ENCODE measurements at places on chromosomes 2 and 18.

DNA sequence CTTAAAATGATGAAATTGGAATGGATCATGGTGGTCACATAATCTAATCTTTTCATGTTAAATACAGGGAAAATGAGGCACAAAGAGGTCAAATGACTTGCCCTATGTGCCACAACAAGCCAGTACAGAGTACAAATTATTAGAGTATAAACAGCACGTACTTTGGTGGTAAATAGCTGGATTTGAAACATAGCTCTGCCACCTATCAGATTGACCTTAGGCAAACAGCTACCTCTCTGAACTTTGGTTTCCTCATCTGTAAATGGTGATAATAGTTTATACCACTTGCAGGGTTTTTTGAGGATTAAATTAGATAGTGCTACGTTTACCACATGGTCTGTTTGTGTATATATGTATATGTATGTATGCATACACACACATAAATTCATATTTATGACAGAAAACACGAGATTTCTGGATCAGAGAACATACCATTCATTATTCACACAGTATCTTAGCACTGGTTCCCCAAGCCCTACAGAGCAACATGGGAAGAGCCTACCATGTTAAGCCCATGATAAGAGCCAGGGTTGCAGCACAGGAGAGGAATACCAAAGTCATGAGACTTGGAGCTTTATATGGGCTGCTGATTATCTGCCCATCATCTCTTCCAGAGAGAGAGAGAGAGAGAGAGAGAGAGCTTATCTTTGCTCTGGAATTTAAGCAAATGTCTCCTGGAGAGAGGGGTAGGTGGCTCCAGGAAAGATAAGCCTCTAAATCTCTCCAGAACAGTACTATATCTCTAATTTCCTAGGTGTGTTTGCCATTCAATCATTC, 73.5 kb downstream of the MDH1 start:
- DNase-seq: no peak
- H3K36me3 ChIP-seq: no peaks in the 10 kb centered on the region
- no peak overlapping the region for H3K27ac ChIP-seq
- no peaks in the 10 kb centered on the region for H3K4me1 ChIP-seq

- no peaks in the 10 kb centered on the region for H3K4me1 ChIP-seq
- DNase-seq: no peak
- no peak overlapping the region for H3K27ac ChIP-seq
- H3K4me3 ChIP-seq: no peak overlapping the region
- H3K27me3 ChIP-seq: peaks cover 45% of the 10 kb centered on the region
These were observed 30.6 kb upstream of the CD8A start for GRCh38 chr2:86821306-86821705.

DNA sequence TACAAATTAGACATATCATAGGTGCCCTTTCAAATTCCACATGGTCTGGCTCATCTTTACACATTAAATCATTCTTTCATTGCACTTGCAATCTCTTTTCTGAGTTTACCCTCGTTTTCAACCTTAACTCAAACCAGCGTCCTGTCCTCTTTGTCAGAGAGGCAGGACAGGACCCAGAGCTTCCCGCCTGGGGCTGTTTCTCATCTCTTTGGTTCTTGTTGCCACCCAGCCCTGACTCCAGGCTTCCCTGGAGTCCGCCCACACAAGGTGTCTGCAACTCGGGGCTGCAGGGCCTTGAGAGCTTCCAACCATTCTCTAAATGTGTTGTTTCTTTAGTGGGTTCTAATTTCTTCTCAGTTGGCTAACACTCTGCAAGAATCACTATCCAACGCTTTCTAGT, 24.4 kb downstream of the RBMS1 start:
- no peak overlapping the region for H3K4me3 ChIP-seq
- H3K27ac ChIP-seq: peak overlapping the region; percentile 41
- no peaks in the 10 kb centered on the region for H3K36me3 ChIP-seq
- peaks cover 94% of the 10 kb centered on the region for H3K4me1 ChIP-seq
- H3K27me3 ChIP-seq: no peaks in the 10 kb centered on the region

- H3K4me3 ChIP-seq: no peak overlapping the region
- H3K27ac ChIP-seq: peak overlapping the region; percentile 65
- no peak for DNase-seq
- no peaks in the 10 kb centered on the region for H3K27me3 ChIP-seq
These were observed 27.9 kb downstream of the SETBP1 start for GRCh38 chr18:44708451-44709083.

- DNase-seq: no peak
- no peaks in the 10 kb centered on the region for H3K27me3 ChIP-seq
- no peak overlapping the region for H3K4me3 ChIP-seq
- no peaks in the 10 kb centered on the region for H3K36me3 ChIP-seq
- peaks cover 70% of the 10 kb centered on the region for H3K4me1 ChIP-seq
These were observed 1.7 kb upstream of the VAMP5 start for GRCh38 chr2:85582492-85582891.

DNA sequence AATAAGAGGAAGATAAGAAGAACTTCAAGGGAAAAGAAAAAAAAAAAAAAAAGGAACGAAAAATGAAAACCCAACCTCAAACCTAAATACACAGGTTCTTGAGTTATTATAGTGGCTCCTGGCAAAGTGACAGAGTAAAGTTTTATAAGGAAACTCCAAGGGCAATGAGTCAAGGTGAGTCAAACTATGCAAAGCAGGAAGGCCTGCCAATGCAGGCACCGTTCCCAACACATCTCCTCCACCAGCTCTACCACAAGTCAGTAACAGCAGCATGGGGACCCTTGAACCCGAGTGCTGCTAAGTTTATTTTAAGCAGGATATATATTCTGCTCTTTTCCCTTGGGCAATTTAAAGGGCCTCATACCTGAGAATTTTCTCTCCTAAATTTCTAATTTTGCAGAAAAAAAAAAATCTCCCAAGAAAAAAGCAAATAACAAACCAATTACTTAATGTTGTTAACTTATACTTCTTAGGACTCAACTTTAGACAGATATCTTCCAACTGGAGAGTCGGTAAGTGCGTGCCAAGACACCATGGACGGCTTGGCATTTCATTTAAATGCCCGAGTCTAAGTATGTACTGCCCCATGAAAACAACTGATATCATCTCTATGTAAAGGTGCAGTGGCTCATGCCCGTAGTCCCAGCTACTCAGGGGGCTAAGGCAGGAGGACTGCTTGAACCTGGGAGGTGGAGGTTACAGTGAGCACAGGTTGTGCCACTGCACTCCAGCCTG, 75.7 kb upstream of the TFCP2L1 start:
- peak; percentile 46 for DNase-seq
- peaks cover 67% of the 10 kb centered on the region for H3K4me1 ChIP-seq
- H3K27ac ChIP-seq: peak overlapping the region; percentile 66
- no peaks in the 10 kb centered on the region for H3K27me3 ChIP-seq

DNA sequence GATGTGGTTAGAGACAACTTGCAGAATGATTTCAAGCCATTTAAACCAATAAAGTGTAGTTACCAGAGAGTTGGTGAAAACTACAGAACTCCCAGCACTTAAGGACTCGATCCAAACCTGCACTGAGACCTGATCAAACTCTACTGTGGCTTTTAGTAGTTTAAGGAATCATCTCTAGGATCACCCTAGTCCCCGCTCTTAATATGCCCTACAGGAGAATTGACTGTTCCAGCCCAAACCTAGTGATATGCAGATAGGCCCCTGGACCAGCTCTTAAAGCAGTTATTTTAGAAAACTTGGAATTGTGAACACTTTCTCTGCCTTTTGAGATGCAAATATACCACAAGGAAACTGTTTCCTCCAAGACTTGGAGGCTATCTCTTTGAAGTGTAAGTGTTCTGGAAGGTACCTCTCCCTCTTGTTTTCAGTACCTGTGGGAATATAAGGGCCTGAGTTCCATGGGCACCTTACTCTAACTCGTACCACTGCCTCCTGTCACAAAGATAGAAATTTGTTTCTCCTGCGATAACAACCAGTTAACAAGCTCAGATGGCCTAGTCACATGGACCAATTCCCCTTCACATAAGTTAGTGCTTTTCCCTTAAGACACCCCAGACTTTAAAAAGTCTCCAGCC, 1367.2 kb upstream of the SLC39A10 start:
- no peaks in the 10 kb centered on the region for H3K4me1 ChIP-seq
- no peaks in the 10 kb centered on the region for H3K27me3 ChIP-seq
- no peak overlapping the region for H3K4me3 ChIP-seq
- H3K36me3 ChIP-seq: no peaks in the 10 kb centered on the region

DNA sequence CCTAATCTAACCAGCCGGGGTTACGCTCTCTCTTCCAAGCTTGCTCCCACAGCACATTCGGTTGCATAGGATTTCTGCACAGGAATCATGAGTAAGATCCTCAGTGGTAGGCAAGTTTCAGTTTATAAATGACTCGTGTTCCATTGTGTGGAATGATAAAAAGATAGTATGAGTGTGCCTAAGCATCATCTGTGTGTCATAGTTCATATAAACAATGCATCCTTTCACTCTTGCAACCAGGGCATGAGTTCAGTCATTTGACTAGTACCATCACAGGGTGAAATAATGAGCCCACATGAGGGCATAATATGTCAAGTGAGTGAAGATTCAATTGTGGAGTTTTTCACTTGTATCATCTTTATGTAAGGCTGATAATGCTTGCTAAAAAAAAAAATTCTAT, 417.1 kb upstream of the CDH2 start:
- no peak overlapping the region for H3K27ac ChIP-seq
- no peak for DNase-seq
- H3K27me3 ChIP-seq: no peaks in the 10 kb centered on the region
- H3K36me3 ChIP-seq: no peaks in the 10 kb centered on the region

GRCh38 chr2:3465328-3465727, 54.0 kb downstream of the ADI1 start:
- H3K4me3 ChIP-seq: no peak overlapping the region
- peak overlapping the region; percentile 76 for H3K27ac ChIP-seq
- no peaks in the 10 kb centered on the region for H3K27me3 ChIP-seq

DNA sequence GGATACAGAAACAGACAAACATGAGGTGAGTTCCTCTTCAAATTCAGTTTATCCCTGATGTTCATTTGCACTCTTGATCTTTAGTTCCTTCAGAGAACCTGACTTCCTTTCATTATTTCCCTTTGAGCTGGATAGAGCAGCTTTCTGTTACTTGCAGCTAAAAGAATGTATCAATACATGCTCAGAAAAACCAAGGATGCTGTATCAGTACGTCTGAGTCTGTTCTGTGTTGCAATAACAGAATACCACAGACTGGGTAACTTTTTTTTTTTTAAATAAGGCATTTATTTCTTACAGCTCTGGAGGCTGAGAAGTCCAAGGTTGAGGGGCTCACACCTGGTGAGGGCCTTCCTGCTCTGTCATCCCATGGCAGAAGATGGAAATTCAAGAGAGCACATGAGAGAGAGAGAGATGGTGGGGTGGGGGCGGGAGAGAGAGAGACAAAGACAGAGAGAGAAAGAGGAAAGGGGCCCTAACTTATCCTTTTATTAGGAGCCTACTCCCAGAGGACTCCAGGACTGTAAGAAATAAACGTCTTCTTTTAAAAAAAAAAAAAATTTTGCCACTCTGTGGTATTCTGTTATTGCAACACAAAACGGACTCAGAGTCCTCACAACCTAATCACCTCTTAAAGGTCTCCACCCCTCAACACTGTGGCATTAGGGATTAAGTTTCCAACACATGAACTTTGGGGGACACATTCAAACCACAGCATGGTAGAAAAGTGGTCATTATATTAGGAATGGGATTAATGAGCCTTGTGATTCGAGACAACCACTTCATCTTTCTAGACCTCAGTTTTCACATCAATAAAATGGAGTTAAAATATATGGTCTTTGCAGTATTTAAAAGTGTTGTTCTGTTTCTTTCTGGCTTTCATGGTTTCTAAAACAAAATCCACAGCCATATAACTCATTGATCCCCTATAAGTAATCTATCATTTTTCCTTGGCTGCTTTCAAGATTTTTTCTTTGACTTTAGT, 18.4 kb upstream of the SELENOI start:
- H3K4me1 ChIP-seq: no peaks in the 10 kb centered on the region
- H3K27ac ChIP-seq: no peak overlapping the region
- no peaks in the 10 kb centered on the region for H3K36me3 ChIP-seq
- H3K4me3 ChIP-seq: no peak overlapping the region
- DNase-seq: no peak
- H3K27me3 ChIP-seq: no peaks in the 10 kb centered on the region

DNA sequence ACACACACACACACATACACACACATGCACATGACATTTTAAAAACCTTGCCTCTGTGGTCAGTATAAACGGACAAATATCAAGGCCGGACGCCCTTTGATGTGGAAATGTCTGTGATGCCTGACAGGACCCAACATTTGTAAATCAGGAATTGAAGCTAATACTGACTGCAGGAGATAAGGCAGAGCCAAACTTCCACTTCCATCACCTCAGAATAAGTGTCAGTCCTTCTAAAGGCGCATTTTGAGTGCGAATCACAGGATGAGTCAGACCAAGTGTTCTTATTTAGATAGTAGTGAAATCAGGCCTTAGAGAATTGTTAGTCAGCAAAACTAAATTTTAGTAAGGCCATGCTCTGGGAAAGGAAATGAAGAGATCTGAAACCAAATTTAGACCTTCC, 211.7 kb upstream of the LRATD1 start:
- H3K27me3 ChIP-seq: no peaks in the 10 kb centered on the region
- H3K4me1 ChIP-seq: no peaks in the 10 kb centered on the region
- no peaks in the 10 kb centered on the region for H3K36me3 ChIP-seq
- no peak overlapping the region for H3K4me3 ChIP-seq

GRCh38 chr2:151614159-151614558, 120.1 kb downstream of the NEB start:
- no peak overlapping the region for H3K27ac ChIP-seq
- no peak overlapping the region for H3K4me3 ChIP-seq
- no peak for DNase-seq

- DNase-seq: no peak
- no peak overlapping the region for H3K27ac ChIP-seq
- peaks cover 15% of the 10 kb centered on the region for H3K4me1 ChIP-seq
- H3K27me3 ChIP-seq: no peaks in the 10 kb centered on the region
- H3K4me3 ChIP-seq: no peak overlapping the region
- H3K36me3 ChIP-seq: no peaks in the 10 kb centered on the region
These were observed 123.3 kb upstream of the RND3 start for GRCh38 chr2:150610670-150611279.

GRCh38 chr18:79452190-79452990, 56.7 kb downstream of the NFATC1 start:
- DNase-seq: no peak
- H3K27me3 ChIP-seq: no peaks in the 10 kb centered on the region
- peaks cover 68% of the 10 kb centered on the region for H3K36me3 ChIP-seq
- H3K4me1 ChIP-seq: peaks cover 22% of the 10 kb centered on the region

Measured in left ventricle myocardium inferior (tissue), 1 donor.